ENCODE measurements at places on chromosomes 3 and 15.

DNA sequence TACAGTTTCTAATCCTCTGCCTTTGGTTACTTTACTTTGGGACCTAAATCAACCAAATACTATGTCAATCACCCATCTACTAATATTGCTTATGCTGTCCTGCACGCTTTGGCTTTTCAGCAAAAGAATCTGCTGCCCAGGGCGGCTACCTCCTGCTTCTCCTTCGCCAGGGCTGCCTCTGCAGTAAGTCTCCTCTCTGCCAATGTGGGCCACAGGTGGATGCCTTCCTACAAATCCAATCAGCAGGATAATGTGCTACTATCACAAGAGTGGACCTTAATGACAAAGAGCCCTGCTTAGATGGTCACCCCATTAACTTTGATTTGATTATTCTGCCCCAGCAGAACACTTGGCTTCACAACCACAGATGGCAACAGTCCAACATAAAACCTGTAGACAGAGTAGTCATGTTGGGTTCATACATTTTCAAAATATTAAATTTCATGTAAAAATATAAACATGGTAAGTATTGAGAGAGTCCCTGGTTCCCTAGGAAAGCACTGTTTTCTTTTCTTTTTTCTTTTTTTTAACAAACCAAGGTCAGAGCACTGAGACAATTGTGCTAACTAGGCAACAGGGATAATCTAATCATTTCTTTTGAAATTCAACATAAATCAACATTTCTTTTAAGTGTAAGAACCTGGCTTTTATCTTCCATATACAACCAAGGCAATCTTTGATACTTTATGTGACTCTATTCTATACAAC, 298.3 kb downstream of the ZBTB20 start:
- H3K27ac ChIP-seq: no peak overlapping the region
- peaks cover 3% of the 10 kb centered on the region for H3K27me3 ChIP-seq
- no peaks in the 10 kb centered on the region for H3K4me1 ChIP-seq
- H3K4me3 ChIP-seq: no peak overlapping the region

DNA sequence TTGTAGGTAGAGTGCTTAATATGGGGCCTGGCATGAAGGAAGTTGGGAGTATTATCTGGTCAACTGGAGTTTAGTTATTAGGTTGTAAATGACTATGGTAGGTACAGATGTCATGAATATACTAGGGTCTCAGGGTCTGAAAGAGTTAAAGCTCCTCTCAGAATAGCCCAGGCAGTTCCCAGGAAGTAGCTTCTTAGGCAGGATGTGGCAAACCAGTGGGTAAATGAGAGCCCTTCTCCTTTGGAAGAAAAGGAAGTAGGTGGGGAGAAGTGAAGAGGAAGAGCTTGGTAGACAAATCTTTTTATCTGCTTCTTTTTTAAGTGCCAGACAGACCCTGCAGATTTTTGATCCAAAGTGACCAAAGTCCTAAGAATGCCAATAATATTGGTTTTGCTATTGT, 24.5 kb downstream of the MAP2K1 start:
- peaks cover 39% of the 10 kb centered on the region for H3K4me1 ChIP-seq
- H3K27ac ChIP-seq: peak overlapping the region; percentile 40
- H3K36me3 ChIP-seq: peaks cover 30% of the 10 kb centered on the region
- no peak for DNase-seq
- H3K27me3 ChIP-seq: peaks cover 4% of the 10 kb centered on the region

DNA sequence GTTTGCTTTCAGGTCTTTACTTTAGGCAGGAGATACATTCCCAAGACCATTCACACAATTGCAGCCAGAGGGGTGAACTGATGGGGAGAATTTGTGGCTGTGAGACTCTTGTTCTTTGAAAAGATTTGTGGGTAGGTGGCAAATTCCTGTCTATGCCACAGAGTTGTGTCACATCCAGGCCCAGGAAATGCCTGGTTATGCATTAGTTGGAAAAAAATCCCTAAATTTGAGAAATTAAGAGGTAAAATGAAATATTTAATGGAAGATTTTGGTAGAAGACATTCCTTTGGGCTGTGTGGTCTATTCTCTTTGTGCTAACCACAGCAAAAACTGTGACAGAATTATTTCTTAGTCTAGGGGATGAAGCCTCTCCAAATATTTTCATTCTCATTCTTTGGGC, 28.8 kb downstream of the SAMMSON start:
- H3K27me3 ChIP-seq: no peaks in the 10 kb centered on the region
- H3K36me3 ChIP-seq: no peaks in the 10 kb centered on the region
- H3K4me3 ChIP-seq: no peak overlapping the region
- H3K4me1 ChIP-seq: no peaks in the 10 kb centered on the region
- no peak for DNase-seq
- no peak overlapping the region for H3K27ac ChIP-seq

- DNase-seq: peak; percentile 67
- peaks cover 46% of the 10 kb centered on the region for H3K36me3 ChIP-seq
- H3K4me3 ChIP-seq: peak overlapping the region; percentile 61
- peaks cover 100% of the 10 kb centered on the region for H3K4me1 ChIP-seq
- H3K27ac ChIP-seq: peak overlapping the region; percentile 92
Measured at GRCh38 chr15:40092256-40092978, 16.3 kb downstream of the BMF start.

- peak overlapping the region; percentile 1 for H3K4me3 ChIP-seq
- peaks cover 98% of the 10 kb centered on the region for H3K27me3 ChIP-seq
- DNase-seq: no peak
- H3K4me1 ChIP-seq: peaks cover 77% of the 10 kb centered on the region
- no peaks in the 10 kb centered on the region for H3K36me3 ChIP-seq
Measured at GRCh38 chr15:69087366-69087976, 73.0 kb upstream of the GLCE start.

- DNase-seq: no peak
- peaks cover 67% of the 10 kb centered on the region for H3K4me1 ChIP-seq
- H3K27ac ChIP-seq: no peak overlapping the region
- peaks cover 23% of the 10 kb centered on the region for H3K27me3 ChIP-seq
- no peak overlapping the region for H3K4me3 ChIP-seq
Measured at GRCh38 chr3:184631472-184631861, 69.9 kb downstream of the EPHB3 start.

- H3K36me3 ChIP-seq: no peaks in the 10 kb centered on the region
- no peak overlapping the region for H3K27ac ChIP-seq
- H3K4me1 ChIP-seq: no peaks in the 10 kb centered on the region
- peaks cover under 1% of the 10 kb centered on the region for H3K27me3 ChIP-seq
Measured at GRCh38 chr3:38988955-38989354, 62.8 kb downstream of the SCN11A start.

DNA sequence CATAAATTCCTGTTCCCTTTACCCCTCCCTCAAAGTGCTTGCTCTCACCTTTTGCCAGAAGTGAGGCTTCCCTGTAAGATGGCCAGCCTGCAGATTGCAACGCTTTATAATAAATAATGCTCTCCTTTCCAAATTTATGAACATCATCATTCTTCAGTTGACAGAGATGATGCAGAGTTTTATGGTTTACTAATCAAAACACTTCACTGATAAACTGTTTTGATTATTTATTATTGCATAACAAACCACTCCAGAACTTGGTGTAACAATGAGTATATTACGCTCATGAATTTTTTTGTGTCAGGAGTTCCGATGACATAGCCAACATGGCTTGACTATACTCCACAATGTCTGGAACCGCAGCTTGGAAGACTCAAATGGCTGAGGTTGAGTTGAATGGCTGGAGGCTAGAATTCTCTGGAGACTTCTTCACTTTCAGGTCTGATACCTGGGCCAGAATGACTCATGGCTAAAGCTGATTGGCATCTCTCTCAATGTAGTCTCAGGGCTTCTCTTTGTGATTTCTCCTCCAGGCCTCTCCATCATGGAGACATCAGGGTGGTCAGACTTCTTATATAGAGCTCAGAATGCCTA, 27.3 kb upstream of the TGFBR2 start:
- no peak for DNase-seq
- H3K4me3 ChIP-seq: no peak overlapping the region
- H3K27me3 ChIP-seq: peaks cover 7% of the 10 kb centered on the region
- H3K27ac ChIP-seq: no peak overlapping the region

DNA sequence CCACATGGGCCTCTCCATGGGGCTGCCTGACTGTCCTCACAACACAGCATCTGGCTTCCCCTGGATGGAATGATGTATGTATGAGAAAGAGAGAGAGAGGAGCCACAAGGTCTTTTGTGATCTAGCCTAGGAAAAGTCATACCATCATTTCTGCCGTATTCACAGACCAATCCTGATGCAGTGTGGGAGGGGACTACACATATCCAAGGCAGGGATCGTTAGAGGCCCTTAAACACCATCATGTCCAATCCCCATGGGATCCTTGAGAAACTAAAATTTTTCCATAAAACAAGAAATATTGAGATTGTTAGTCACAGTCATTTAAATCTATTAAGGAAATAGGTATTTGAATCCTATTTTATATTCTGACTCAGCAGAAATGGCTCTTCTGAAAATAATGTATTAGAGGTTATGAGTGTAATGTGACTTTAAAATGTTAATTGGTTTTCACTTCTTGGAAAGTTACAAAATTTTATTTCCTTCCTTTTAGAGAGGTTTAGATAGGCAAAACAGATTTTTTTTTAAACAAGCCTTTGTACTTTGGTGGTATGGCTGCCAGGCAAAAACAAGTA, 65.1 kb upstream of the TSC22D2 start:
- peaks cover 63% of the 10 kb centered on the region for H3K4me1 ChIP-seq
- H3K36me3 ChIP-seq: peaks cover 14% of the 10 kb centered on the region
- H3K4me3 ChIP-seq: peak overlapping the region; percentile 30
- peaks cover 3% of the 10 kb centered on the region for H3K27me3 ChIP-seq

DNA sequence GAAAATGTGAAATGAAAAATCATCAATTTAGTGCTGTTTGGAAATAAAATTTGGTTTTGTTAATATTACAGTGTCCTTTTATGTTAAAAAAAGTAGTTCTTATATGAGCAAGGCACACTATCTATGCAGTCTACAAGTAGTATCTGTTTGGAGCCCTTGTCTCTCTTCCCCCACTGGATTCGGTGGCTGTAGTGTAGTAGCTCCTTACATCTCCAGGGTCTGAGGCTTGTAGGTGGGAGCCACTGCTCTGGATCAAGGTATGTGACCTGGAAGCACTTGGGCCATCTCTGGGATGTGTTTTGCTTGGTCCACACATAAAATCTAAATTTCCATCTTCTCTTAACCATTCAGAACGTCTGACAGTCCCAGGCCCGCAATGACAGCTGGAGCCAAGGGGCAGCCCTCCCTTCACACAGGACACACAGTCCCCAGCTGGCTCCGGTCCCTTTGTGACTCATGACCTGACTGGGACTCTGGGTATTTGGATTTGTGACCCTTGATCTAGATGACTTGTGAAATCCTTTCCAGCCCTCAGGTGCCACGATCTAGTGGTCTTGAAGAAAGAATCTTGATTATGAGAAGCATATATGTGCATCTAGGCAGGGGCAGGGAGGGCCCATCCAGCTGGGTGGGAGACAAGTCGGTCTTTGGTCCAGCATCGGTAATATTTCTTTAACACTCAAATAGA, 80.0 kb downstream of the USP13 start:
- DNase-seq: no peak
- peaks cover 37% of the 10 kb centered on the region for H3K36me3 ChIP-seq
- H3K4me3 ChIP-seq: no peak overlapping the region

DNA sequence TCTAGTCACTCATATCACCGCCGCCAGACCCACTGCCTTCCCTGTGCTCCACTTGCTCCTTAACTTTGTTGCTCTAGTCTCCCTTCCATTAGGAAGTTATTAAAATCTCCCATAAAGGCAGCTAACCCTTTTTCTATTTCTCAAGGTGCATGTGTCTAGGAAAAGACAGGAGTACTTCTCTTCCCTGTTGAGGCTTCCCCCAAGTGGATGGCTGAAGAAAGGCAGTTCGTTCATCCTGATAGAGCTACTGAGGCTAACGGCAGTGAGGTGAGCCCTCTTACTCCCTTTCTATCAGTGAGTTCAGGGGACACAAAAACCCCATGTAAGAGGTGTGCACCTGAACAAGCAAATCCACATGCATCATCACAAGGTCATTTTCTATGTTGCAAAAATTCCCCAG, 397.8 kb downstream of the IGSF11 start:
- no peak for DNase-seq
- H3K27ac ChIP-seq: no peak overlapping the region
- no peaks in the 10 kb centered on the region for H3K36me3 ChIP-seq

DNA sequence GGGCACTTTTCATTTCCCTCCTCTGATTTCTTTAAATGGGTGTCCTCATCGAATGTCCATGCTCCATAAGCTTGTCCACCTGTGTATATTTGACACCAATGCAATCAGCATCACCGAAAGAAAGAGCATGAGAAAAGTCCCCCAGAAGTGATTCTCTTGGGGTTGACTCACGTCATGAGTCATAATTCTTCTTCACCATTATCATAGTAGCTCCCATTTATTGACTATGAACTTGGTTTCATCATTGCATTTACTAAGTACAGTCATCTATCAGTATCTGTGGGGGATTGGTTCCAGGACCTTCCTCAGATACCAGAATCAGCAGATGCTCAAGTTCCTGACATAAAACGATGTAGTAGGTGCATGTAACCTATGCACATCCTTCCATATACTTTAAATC, 372.5 kb upstream of the CFAP20DC start:
- H3K4me3 ChIP-seq: no peak overlapping the region
- no peaks in the 10 kb centered on the region for H3K36me3 ChIP-seq
- peaks cover 15% of the 10 kb centered on the region for H3K27me3 ChIP-seq
- peaks cover 24% of the 10 kb centered on the region for H3K4me1 ChIP-seq
- no peak overlapping the region for H3K27ac ChIP-seq

DNA sequence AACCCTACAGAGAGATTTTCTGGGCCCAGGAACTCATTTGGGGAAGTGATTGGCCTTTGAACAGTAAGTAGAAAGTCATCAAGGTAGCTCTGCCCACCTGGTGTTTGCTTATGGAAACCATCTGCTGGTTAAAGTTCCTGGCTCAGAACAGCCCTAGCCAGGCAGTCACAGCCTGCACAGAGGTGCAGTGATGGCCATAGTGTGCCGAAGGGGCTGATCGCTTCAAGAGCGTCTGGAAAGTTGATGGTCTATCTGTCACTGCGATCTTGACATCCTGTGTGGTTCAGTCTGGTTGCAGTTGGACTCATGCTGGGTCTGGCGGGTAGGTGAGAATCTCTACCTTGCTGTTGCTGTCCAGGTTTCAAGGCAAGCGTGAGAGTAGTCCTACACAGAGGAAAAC, 151.6 kb downstream of the SLCO3A1 start:
- H3K4me1 ChIP-seq: no peaks in the 10 kb centered on the region
- H3K27ac ChIP-seq: no peak overlapping the region
- H3K27me3 ChIP-seq: peaks cover 31% of the 10 kb centered on the region
- H3K36me3 ChIP-seq: no peaks in the 10 kb centered on the region
- DNase-seq: no peak

DNA sequence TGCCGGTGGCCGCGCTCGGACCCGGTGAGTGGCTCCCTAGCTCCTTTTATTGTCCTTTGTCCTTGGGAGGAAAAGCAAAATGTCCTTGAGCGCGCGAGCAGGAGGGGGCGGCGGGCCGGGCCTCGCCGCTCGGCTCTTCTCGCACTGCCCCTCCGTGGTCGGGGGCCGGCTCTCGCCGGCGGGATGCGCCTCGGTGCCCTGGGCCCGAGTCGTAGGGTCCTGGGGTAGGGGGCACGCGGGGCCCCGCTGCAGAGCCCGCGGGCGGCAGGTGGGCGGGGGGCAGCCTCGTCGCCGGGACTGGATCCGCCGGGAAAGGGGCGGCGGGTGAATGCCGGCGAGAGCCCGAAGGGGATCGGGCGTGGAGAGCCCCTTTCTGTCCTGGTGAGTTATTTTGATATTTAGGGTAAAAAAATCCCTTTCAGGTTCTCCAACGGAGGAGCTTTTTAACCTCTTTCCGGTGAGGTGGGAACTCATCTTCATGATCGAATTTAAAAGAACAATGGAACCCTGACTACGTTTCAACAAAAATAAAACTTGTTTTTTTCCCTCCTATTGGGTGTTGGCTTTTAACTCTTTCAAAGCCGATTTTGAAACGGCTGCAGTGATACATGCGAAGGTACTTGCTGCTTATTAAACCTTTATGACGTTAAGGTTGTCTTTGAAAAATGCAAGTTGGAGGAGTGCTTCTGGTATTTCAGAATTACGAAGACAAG, 16.8 kb upstream of the CHD2 start:
- H3K4me1 ChIP-seq: peaks cover 66% of the 10 kb centered on the region
- peak; percentile 46 for DNase-seq
- H3K27ac ChIP-seq: peak overlapping the region; percentile 98
- H3K36me3 ChIP-seq: peaks cover 49% of the 10 kb centered on the region
- peak overlapping the region; percentile 99 for H3K4me3 ChIP-seq
